EL (cell line): ENCODE measurements at places on chromosomes 2 and 18.

DNA sequence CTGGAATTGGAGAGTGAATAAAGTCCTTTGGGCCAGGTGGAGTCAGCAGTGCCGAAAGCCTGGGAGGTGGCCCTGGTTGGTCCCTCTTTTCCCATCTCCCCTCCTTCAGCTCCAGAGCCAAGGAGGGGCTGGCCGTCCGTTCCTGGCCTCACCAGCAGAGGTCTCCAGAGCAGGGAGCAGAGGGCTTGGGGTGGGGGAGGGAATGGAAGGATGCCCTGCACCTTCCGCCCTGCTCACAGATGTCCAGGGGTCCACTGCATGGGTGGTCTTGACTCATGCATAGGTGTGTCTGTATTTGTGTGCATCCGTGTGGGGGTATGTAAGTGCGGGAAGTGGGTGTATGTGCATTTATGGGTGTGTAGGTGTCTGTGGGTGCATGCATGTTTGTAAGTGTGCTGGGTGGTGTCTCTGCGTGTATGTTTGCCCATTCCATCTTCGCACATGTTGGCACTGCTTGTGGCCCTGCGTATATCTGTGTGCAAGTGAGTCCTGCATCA lies 201.8 kb downstream of the ZFP36L2 start:
- DNase-seq, result peak; percentile 60

DNA sequence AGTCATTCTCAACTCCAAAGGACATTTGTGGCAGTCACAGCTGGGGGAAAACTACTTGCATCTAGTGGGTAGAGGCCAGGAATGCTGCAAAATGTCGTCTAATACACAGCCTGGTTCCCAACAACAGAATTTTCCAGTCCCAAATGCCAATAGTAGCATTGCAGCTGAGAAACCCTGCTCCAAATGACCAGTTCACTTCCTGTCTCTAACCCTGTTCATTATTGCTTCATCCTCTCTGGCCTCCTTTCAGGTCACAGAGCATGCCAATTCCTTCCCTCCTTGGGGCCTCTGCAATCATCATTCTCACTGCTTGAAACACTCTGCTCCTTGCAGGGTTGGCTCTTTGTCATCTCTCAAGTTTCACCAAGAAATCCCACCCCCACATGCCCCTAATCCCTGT lies 139.1 kb downstream of the IRS1 start:
- peak; percentile 84 for DNase-seq

- peak; percentile 1 for DNase-seq
Observed at GRCh38 chr2:206452750-206453149, 9.4 kb downstream of the ADAM23 start.

- DNase-seq, result no peak
Observed at GRCh38 chr2:223088866-223089265, 36.9 kb downstream of the KCNE4 start.

DNA sequence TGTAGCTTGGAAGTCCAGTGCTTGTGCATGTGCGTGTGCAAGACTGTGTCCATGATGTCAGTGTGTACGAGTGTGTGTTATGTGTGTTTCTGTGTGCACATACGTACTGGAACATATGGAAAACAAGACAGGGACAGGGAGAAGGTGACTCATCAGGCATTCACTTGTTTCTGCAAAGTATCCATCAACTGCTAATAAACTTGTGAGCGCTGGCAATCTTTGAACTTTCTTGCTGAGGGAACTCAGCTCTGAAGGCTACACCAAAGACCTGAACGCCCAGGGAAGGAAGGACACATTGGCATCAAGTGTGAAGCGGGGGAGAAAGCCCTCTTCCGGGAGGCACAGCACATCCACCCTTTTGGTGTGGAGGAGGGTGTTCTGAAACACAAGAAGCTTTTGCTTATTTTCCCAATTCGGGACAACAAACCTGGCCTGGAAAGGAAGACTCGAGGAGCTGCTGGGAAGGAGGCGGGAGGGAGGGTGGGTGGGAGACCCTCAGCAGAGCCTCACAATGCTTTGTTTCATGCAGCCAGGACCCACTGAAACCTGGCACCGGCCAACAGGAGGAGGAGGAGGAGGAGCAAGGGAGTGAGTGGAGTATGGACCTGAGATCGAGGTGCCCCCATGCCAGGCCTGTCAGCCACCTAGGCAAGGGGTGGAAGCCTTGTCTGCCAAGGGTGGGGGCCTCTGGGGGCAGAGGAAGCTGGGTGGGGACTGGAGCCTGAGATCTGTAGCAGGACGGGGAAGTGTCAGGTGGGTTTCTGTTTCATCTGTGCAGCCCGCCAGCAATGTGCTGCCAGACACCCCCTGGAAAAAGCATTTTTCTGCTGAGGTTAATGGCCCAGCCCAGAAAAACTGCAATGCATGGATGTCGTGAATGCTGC lies 26.8 kb downstream of the SMAD7 start:
- DNase-seq, result peak; percentile 76

DNA sequence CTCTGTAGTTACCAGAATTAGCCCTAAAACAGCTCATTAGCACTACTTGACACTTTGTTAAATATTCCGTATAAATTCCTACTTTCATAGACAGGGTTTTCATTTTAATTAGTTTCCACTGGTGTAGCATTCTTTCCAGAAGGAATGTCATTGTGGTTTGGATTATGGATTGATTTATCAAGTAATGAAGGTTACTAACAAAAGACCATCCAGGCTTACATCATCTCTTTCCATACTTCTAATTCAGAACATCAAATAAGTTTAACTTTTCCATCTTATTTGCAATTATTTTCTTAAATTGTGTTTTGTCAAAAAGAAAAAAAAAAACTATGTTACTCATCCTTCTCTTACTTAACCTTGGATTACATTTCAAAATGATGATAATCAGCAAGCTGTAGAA lies 231.8 kb upstream of the SPOPL start:
- DNase-seq, result no peak

- no peak for DNase-seq
Observed at GRCh38 chr2:214895469-214895868, 86.0 kb upstream of the BARD1 start.

- DNase-seq, result no peak
Observed at GRCh38 chr18:59810183-59810582, 89.6 kb upstream of the PMAIP1 start.

DNA sequence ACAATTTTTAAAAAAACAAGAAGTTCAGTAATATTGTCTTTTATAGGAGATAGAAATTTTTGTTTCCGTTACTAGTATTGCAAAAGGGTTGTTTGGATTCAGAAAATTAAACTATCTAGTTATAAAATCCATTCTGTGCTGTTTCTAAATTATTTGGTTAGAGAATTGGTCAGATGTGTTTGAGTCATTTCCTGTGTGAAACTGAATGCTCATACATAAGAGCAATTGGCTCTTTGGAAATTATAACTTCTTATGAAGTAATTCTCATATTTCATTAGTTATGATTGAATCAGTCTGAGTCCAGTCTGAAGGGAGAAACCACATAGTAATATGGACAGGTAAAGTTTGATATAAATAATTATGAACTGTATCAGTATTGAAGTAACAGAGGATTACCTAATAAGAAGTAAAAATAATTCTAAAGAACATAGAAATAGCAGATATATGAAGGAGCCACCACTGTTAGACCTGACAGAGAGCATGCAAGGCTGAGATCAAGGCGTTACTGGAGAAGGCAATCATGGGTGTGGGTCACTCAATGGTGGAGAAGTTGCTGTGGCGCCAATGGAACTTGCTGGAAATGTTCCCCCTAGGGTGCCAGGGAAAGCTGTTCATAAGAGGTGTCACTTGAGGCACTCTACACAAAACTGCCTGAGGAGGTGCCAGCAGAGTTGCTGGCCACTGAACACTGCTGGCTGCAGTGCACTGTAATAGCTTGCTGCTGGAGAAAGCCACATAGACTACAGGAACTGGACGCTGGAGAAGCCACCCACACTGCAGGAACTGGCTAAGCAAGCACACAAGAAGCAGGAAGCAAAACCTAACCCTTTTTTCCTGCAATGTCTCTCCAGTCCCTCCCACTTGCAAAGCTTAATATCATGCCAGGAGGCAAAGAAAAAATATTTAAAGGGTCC lies 18.0 kb upstream of the FAP start:
- peak; percentile 64 for DNase-seq

- DNase-seq, result no peak
Observed at GRCh38 chr2:34107811-34108210, 508.7 kb upstream of the FAM98A start.

GRCh38 chr2:68537809-68538208 lies 70.4 kb downstream of the APLF start:
- peak; percentile 5 for DNase-seq

DNA sequence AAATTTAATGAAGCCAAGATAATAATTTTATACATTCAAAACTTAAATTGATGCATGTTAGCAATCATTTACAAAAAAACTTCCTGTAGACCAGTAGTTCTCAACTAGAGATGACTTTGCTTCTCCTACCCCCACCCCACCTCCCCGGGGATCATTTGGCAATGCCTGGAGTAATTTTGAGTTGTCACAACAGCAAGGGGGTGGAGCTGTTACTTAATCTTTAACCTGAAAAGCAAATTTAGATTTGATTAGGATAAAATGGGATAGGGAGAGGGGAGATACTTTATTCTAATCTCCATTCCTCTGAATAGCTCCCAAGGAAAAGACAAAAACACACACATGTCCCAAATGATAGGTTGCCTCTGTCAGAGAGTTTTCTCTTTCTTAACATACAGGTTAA lies 4.2 kb downstream of the SLC40A1 start:
- DNase-seq, result no peak

DNA sequence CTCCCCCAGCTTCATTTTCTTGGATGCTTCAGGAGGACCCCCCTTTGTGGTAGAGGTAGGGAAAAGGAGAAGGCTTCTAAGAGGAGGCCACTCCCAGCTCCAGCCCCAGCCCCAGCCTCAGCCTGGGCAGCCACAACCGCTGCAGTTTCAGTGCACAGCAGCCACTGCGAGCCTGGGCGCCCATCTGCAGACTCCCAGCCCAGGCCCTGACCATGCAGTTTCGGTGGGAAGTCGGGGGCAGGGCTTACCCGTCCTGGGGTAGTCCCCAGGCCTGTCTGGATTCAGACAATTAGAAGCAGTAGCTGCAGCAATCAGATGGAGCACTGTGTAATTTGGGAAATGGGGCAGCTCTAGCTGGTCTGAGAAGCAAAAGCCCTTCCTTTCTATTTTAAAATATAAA lies 28.6 kb downstream of the ITM2C start:
- no peak for DNase-seq

GRCh38 chr2:75321599-75321922 lies 122.2 kb upstream of the TACR1 start:
- no peak for DNase-seq

GRCh38 chr2:854460-854859 lies 96.2 kb upstream of the SNTG2 start:
- peak; percentile 13 for DNase-seq

DNA sequence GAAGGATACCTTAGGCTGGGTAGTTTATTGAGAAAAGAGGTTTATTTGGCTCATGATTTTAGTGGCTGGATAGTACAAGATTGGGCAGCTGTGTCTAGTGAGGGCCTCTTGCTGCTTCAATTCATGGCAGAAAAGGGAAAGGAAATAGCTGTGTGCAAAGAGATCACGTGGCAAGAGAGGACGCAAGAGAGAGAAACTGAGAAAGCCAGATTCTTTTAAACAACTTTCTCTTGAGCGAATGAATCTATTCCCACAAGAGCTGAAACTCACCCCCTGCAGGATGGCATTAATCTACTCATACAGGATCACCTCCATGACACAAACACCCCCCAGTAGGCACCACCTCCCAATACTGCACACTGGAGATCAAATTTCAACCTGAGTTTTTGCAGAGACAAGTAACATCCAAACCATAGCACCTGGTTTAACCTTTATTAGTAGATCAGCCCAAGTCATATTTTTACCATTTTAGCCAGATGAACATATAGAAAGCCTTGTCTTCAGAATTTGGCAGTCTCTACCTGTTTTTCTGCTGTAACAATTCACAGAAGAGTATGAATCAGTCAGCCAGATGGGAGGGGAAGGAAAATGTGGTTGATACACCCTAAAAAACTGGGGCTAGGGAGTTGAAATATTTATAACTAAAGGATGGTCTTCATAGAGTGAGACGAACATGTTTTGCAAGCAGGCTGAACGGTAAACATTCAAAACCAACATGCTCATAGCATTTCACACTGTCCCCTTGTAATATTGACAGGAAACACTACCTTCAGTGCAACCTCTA lies 73.9 kb upstream of the NCKAP5 start:
- DNase-seq, result no peak

DNA sequence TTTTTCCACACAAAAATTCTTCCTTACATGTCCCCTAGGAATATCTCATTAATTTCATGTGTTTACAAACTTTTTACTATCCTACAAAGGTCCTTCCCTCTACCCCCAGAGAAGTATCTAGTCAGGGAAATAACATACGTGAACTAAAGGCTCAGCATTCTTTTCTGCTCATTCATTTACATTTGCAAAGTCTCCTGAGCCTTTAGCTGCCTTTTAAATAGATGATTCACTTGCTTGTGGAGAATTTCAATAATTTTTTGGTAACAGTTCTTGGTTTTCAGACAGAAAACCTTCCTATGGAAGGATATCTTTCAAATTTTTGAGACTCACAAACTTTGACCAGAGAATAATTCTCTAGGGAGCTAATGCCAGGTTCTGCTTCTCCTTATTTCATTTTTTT lies 81.5 kb upstream of the RMDN2 start:
- peak; percentile 74 for DNase-seq

DNA sequence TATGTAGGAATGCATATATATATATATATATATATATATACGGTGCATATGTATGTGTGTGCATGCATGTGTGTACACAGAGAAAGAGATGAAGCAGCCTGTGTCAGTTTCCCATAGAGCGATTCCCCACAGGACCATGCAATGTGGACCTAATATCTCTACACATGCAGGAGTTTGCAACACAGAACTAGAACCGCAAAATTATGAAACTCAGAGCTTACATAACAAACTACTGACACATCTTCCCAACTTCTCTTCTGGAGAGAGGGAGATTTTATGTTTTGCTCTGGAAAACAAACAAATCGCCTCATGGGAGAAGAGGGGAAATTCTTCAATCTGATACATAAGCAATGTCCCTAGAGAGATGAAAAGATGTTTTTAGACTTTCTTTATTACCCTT lies 377.2 kb downstream of the LRATD1 start:
- no peak for DNase-seq

DNA sequence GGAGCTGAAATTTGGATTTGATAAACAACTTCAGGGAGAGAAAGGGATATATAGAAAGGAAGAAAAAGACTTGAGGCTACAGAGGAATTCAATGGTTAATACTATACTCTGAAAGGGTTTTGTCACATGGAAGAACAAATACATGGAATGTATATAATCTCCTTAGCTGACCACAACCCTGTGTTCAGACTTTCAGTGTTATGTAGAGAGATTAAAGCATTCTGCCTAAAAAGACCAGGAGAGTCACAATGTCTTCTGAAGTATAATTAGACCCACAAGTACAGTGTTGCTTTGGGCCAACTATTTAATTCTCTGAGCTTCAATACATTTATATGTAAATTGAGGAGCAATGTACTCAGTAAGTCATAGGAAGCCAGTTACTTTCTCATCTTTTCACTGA lies 123.8 kb upstream of the FSHR start:
- DNase-seq, result no peak

DNA sequence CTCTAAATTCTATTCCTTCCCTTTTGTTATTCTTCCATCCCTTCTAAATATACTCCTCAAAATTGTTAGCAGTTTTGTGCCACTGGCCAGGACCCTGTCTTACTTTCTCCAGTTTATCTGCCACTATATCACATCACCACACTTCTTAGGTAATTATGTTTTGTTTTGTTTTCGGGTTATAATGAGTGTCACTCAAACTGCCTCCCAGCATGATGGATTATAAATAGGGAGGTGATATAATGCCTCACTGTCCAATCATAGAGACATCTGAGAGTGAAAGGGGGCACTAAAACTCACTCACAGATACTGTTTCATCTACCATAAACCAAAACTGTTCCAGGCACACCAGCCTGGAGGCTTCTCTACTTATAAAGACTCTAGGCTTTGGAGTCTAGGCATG lies 3.5 kb downstream of the RSAD2 start:
- DNase-seq, result no peak
